Upper lobe of left lung (tissue), 6 donors: ENCODE measurements at places on chromosomes 3 and 15. TPM values are rescaled to one million over a fixed set of nuclear protein-coding genes. Genes with fewer than 3 reads are reported as not detected.

CCDC13 gene
- 3.9 TPM for total RNA-seq

GRCh38 chr15:73919706-73920105 lies 6.6 kb upstream of the LOXL1 start:
- DNase-seq, result no peak

- no peak for DNase-seq
Measured at GRCh38 chr15:33019354-33019981, 175.0 kb downstream of the FMN1 start.

GRCh38 chr3:18061737-18062656 lies 319.6 kb upstream of the TBC1D5 start:
- no peak for DNase-seq

WDR72 gene
- 2.8 TPM for total RNA-seq

DNA sequence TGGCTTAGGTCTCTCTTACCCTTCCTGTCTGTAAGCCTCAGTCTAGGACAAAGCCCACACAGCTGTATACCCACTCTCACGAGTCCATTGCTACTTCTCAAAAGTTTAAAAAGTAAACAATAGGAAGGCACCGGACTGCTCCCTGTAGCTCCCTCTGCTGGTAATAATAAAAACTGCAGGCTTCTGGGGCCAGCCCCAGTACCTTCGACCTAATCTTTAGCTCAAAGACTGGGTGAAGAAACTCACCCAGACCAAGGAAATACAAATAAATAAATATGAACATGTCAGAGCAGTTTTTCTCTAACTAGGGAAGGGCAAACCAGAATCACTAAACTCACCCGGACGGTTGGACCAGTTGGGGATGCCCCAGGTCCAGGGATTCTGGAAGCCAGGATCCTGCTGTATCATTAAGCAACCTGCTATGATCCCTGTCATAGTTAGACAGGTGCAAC lies 5.0 kb downstream of the FAM219B start:
- DNase-seq, result no peak

DNA sequence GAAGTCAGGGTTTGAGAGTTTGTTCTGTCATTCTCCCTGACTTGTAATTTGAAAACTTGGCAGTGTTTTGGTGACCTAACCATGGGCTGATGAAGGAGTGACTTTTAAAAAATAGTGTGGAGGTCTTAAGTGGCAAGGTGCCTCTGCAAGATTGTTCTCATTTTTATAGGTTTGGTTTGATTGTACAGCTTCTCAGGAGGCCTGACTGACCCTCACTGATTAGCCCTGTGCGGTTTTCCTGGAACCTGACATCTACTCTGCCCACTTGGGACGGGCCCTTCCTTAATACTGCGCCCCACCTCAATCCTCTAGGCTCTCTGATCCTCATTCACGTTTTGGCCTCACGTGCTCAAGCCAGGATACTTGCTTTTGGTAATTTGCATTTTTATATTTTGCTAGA lies 2.8 kb downstream of the UBE2E1 start:
- DNase-seq, result peak; percentile 25

CHRFAM7A gene
- 3.9 TPM for total RNA-seq

- DNase-seq, result no peak
Measured at GRCh38 chr3:31377045-31377642, 155.6 kb upstream of the STT3B start.

DNA sequence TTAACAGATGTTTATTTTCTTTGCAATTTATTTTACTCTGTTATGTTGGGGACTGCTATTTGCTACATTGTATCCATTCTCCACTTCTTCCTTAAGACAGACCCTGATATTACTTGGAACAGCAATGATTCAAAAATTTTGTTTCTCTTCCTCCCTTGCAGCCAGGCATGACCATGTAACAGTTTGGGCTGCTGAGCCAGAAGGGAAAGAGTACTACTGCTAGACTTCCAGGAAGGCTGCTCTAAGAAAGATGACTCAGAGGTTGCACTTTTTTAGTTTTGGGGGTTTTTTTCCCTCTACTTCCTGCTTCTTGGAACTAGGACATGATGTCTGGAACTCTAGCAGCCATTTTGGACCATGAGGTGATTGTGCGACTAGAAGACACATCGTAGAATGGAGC lies 10.3 kb downstream of the PRR20G start:
- DNase-seq, result no peak

DNA sequence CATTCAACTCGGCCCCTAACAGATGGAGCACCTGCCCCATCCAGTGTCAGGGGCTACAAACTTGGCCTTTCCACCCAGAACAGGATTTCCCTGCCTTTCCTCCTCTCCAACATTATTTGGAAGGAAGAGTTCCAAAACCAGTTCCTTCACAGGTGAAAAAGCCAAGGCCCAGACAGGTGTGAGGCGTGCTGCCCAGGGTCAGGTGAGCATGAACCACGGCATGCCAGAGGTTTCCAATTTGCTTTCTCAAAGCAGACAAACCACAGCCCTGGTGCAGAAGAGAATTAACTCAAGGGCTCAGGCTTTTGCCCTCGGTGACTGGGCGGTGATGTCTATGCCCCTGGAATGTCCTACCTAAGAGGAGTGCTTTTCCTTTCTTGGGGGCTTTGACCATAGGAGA lies 43.2 kb downstream of the LDHAL6B start:
- no peak for DNase-seq

GRCh38 chr3:149512073-149512782 lies 37.7 kb downstream of the TM4SF4 start:
- DNase-seq, result peak; percentile 83

ARHGAP31 gene
- 55.0 TPM for total RNA-seq

- no peak for DNase-seq
Measured at GRCh38 chr3:136390574-136390973, 140.4 kb downstream of the PCCB start.

SLC9C1 gene
- not detected for total RNA-seq

EBLN2 gene
- 4.1 TPM for total RNA-seq

PLA1A gene
- total RNA-seq, result 10.7 TPM

DNA sequence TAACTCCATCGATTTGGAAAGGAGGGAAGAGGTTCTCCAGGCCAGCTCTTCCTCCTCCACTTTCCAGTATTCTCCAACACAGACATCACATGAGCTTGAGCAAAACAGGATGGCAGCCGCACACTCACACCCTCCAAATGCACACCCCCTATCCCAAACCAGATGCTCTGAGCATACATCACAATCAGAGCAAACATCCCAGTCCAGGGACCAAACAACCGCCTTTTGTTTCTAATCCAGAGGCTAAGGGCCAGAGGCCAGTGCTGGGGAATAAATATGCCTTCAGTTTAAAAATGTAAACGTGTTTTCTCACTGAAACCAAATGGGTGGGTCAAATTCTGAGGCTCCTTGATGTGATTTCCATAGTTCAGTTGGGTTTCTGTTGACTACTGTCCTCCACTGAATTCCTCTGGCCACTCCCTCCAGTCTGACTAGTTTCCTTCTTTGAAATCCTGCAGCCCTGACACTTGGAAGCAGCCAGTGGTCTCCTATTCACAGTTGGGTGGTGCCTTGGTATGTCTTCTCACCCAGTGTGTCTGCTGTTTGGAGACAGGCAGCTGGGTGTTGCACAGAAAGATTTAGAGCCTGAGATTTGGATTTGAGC lies 19.2 kb upstream of the MFGE8 start:
- no peak for DNase-seq

GRCh38 chr3:48468329-48468731 lies 21.8 kb downstream of the ATRIP start:
- no peak for DNase-seq
